ENCODE measurements at places on chromosomes 4 and X.

GRCh38 chrX:24703185-24703494 is 9.4 kb downstream of the POLA1 start:
- DNase-seq, result no peak

DNA sequence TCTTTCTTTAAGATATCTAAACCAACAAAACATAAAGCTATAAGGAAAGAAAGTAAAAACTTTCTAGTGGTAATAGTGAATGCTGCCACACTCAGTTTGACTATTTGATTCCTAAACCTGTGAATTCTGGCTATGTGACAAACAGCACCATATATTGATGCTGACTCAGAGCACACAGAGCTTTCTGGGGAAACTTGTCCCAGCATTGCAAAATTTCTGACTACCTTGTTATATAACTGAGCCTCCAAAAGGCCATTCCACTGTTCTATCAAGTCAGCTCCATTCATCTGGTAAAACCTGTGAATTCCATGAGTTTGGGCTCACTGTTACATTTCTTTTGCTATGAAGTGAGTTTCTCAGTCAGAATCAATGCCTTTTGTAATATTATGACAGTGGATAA is 1229.7 kb downstream of the PCDH18 start:
- DNase-seq, result no peak

GRCh38 chr4:140256941-140257340 is 103.0 kb upstream of the MAML3 start:
- no peak for DNase-seq

- no peak for DNase-seq
Measured at GRCh38 chr4:95129821-95130311, 372.1 kb downstream of the BMPR1B start.

DNA sequence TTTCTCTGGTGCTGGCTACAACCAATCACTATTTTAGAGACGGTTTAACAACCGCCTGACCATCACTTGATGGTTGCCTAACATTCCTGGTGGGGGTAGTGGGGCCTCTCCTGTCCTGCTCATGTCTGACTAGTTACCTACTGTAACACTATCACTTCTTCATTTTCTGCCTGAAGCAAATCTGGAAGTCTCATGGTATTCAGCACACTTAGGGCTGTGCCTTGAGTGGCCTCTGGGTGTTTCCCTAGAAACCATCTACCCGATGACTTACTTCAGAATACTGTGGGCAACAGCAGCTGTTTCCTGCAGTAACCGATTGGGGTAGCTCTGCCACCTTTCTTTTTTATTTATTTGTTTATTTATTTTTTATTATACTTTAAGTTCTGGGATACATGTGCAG is 880.1 kb upstream of the INTU start:
- DNase-seq, result no peak

GRCh38 chrX:29477878-29478277 is 737.5 kb upstream of the MAGEB2 start:
- DNase-seq, result no peak

DNA sequence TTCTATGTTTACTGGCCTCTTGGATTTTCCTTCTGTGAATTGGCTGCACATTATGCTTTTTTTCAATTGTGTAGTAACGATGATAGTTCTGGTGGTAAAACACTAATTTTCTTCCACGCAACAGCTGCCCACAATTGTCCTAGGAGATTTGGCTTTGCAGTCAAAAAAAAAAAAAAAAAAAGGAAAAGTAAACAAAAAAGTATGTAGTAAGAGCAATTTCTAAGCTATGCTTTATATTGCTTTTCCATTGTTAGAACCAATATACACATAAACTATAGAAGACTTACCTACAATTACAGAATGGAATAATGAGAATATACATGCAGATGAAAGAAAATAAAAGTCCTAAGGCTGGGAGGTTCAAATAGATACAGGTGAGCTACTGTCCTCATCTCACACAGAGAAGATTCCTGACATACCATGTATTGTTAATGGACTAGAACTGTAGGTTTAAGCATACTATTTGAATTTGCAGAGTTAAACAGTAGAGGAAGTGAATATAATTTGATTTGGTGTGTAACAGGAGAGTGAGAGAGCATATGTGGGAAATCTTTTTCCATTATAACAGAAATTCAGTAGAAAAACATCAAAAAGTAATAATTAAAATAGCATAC is 976.2 kb downstream of the RAB28 start:
- no peak for DNase-seq

GRCh38 chr4:155956461-155956860 is 2.8 kb upstream of the CTSO start:
- no peak for DNase-seq

DNA sequence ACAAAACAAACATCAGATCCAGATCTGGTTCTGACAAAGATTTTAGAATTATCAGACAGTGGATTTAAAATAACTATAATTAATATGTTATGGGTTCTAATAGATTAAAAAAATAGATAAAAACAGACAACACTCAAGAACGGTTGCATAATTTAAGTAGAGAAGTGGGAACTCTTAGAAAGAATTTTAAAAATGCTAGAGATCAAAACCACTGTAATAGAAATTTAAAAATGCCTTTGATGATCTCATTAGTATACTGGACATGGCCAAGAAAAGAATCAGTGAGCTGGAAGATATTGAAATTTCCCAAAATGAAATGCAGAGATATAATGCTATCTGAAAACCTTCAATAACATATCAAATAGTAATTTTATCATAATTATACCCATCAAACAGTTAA is 28.3 kb upstream of the DYNLT3 start:
- no peak for DNase-seq
